ENCODE measurements at places on chromosomes 1 and 21. TPM values are rescaled to one million over a fixed set of nuclear protein-coding genes. Genes with fewer than 3 reads are reported as not detected.

Gene RAP1GAP
- 33.4 TPM for total RNA-seq

Gene IVL
- total RNA-seq, result 0.46 TPM

Gene C1QC
- total RNA-seq, result 358 TPM

- DNase-seq, result no peak
Measured at GRCh38 chr21:37452227-37452626, 85.7 kb downstream of the DYRK1A start.

DNA sequence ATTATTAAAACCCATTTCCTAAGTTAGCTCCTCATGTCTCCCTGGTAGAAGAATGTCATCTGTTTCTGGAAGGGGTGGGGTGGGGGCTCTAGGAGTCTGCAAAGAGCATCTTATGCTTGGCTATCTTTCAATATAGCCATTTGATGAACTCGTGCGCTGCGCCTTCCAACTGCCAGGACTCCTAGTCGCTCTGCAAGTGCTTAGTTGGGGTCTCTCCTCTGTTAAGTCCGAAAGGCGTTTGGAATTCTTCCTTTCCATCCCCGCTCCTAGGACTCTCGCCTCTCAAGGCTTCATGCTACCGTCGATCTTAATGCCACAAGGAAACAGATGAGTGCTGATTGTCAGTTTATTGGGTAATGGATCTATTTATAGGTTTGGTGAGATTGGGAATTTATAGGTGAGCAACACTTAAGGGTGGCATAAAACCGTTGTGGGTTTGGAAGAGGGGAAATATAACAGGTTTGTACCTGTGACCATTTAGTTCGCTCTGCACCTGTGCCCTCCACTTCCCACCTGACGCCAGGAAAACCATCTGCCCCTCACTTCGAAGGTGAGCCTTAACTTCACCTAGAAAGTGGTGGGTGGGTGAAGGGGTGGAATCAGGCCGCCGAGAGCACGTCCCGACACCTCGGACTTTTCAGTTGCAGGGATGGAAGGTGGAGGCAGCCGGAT is 1.1 kb downstream of the KCNH1 start:
- no peak for DNase-seq

GRCh38 chr21:41678016-41678923 is 88.6 kb downstream of the RIPK4 start:
- peak; percentile 40 for DNase-seq

- peak; percentile 86 for DNase-seq
Measured at GRCh38 chr1:155166471-155167165, 6.5 kb downstream of the KRTCAP2 start.
